ENCODE measurements at places on chromosomes 4 and X.

DNA sequence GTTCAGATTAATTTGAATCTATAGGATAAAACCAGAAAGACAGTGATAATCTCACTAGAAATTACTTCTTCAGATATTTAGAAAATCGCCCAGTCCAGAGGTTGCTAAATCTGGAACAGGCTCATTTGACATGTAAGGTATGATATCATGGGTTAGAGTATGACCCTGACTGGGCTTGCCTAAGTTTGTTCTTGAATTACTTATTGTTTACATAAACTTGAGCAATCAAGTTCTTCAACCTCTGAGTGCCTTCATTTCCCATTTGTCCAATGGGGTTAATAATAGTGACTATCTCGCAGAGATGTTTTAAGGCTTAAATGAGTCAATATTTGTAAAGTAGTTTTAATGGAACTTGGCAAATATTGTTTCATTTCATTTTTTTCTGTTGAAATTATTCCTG lies 1947.6 kb upstream of the IGFBP7 start:
- no peak for DNase-seq

DNA sequence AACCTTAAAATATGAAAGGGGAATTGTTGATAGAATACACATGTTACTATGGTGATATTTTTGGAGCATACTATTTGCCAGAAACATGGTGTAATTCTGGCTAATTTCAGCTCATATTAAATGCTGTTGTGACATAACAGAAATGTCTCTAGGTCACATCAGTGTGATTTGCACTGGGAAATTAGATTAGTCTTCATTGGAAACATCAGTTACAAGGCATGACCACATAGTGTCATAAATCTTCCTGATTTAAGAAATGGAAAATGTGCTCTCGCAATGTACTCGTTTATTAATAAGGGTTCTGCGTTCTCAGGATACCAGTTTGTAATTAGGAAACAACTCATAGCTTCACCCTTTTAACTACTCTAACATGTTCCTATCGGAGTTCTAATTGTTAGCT lies 72.9 kb upstream of the GYPA start:
- DNase-seq: no peak

DNA sequence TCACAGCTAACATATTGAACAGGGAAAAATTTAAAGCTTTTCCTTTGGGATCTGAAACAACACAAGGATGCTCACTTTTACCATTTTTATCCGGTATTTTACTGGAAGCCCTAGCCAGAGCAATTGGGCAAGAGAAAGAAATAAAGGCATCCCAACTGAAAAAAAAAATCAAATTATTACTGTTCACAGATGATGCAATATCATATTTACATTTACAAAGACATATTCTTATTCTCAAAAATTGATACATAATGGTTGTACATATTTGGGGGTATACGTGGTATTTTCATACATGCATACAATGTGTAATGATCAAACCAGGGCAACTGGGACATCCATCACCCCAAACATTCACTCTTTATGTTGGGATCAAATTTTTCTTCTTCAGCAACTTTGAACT lies 337.0 kb upstream of the SLC7A11 start:
- no peak for DNase-seq

DNA sequence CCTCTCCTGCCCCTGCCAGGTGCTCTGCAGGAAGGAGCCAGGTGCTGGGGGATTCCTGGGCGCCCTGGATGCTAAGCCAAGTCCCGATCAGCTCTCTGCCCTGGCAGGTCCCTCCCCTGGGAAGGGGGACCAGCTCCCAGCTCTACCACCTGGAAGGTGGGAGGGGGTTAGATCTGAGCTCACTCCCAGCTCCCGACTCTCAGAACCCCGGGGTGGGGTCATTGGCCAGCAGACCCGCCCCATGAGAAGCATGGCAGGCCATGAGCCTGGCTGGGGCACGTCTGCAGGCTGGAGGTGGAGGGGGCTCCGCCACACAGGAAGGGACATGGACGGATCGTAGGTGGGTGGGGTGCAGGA lies 83.4 kb upstream of the NKX1-1 start:
- no peak for DNase-seq

DNA sequence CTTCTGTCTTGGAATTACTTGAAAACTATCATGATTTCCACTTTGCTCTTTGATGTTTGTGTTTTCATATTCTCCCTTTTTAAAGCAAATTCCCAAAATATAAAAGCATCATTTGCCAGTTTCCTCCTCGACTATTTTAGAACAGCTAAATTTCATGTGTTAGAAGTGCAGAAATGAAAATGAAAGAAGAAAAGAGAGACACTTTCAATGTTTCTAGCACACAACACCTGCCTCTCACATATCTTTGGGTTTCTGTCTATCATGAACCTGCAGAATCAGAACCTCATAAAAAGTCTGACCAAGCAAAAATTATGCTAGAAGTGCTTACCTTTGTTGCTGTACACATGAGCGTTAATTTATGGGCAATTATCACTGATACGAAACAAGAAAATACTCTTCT lies 1.9 kb upstream of the NEUROG2 start:
- DNase-seq: no peak

- no peak for DNase-seq
Measured at GRCh38 chrX:100081503-100081902, 328.6 kb downstream of the PCDH19 start.

- no peak for DNase-seq
Measured at GRCh38 chr4:146214238-146214637, at the start of gene REELD1. REELD1 (plus strand) TSS chr4:146214538; CDS start chr4:146216953, 2,415 bp downstream.

DNA sequence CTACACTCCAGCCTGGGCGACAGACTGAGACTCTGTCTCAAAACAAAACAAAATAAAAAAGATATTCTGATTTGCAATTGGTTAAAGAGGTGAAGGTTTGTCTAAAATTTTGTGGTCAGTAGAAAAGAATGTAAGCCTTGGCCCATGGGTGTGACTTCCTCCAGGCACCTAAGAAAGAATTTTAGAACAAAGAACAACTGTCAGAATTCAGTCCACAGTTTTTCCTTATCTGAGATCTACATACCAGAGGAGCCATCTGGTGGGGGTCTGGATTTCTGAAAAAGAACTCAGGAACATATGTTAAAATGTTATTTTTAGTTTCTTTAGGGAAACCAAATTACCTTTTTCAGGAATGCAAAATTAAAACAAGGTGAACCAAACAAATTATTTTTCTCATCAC lies 434.1 kb downstream of the ANKRD50 start:
- no peak for DNase-seq

GRCh38 chr4:153643406-153644383 lies 40.4 kb upstream of the TLR2 start:
- DNase-seq: no peak

GRCh38 chrX:5306654-5307121 lies 922.0 kb downstream of the NLGN4X start:
- DNase-seq: no peak

GRCh38 chrX:145817331-145818185 lies at the start of gene SLITRK2:
SLITRK2 (plus strand) TSS chrX:145817829; CDS start chrX:145822426, 4,597 bp downstream.
- DNase-seq: no peak

- no peak for DNase-seq
Measured at GRCh38 chr4:84378356-84378755, 120.7 kb downstream of the NKX6-1 start.

GRCh38 chr4:164595751-164596150 lies 158.2 kb upstream of the SMIM31 start:
- DNase-seq: no peak

DNA sequence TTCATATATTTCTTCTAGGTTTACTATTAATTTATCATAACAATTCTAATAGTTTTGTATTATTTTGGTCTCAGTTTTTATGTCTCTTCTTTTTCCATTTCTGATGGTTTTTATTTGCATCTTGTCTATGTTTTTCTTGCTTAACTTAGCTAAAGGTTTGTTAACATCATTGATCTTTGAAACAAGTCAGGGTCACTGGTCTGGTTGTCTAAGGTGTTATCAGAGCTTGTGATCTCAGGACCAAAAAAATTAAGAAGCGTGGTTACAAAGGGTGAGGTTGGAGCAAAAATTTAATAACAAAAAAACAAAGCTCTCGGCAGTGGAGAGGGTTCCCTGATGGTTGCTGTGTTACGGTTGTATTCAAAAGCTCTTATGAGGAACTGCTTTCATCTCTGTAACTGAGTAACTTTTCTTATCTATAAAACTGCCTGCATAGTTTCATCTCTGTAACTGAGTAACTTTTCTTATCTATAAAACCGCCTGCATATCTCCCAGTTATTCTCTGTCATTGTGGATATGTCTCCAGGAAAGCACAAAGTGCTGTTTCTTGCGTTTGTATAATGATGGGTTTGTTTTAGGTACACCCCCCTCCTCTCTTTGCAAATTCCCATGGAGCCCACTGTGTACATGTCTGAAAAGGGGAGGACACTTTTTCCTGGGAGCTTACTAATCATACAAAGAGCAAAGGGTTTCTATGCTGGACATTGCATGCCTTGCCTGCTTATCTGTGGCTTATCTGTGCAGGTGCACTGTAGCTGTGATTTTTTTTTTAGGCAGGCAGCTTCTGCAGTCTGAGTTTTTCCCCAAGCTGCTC lies 62.4 kb upstream of the UGT2B15 start:
- DNase-seq: no peak

DNA sequence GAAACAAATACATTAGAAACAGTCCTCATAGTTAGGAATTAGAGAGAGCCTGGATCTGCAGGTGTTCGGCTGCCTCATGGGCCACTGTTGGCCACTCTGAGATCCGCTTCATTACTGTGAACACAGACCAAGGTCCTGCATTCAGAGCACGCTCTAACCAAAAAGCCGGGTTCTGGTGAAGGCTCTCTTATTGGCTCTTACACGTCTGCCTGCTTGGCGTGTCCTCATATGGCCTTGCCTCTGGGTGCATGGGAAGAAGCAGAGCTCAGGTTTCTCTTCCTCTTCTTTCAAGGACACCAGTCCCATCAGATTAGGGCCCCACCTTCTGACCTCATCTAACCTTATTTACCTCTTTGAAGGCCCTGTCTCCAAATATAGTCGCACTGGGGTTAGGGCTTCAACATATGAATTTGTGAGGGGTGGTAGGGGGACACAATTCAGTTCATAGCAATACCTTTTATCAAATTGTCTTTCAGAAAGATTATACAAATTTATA lies 37.1 kb upstream of the ELF2 start:
- DNase-seq: no peak

- no peak for DNase-seq
Measured at GRCh38 chr4:85221606-85222005, 253.3 kb upstream of the ARHGAP24 start.

DNA sequence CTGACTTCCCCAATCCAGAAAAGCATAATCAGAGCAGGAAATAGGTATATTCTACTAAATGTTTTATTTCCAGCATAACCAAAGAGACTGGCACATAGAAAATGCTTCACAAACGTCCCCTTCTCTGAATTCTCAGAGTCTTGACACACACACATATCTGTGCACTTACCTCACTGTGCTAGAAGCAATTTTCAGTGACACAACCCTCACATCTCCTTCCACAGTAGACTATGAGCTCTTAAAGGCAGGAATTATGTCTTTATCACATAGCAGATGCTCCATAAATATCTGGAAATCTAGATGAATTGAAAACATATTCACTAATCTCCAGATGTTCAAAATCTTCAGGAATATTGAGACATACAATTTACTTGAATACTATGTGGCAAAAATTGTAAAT lies 5.9 kb downstream of the SOWAHB start:
- DNase-seq: no peak

GRCh38 chrX:110795645-110796406 lies at the start of gene CHRDL1:
CHRDL1 (minus strand) TSS chrX:110795817; CDS start chrX:110792181, 3,636 bp downstream.
- no peak for DNase-seq

GRCh38 chrX:119638725-119639471 lies 32.7 kb upstream of the NKRF start:
- no peak for DNase-seq

DNA sequence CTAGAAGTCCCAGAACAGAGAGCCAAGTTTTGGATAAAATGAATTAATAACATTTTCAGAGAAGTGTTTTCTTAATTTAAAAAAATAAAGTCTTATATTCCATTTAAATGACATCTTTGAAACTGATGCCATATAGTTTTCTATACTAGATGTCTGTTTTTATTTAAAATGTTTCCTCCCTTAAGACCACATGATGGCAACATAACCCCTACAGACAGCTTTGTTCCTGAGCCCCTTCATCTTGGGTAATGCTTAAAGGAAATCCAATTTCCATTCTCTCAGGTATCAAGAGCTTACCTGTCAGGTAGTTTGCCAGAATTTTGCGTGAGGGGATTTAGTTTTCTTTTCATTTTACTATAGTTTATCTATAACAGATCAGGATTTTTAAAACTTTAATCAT lies 181.4 kb upstream of the UGT8 start:
- DNase-seq: no peak

DNA sequence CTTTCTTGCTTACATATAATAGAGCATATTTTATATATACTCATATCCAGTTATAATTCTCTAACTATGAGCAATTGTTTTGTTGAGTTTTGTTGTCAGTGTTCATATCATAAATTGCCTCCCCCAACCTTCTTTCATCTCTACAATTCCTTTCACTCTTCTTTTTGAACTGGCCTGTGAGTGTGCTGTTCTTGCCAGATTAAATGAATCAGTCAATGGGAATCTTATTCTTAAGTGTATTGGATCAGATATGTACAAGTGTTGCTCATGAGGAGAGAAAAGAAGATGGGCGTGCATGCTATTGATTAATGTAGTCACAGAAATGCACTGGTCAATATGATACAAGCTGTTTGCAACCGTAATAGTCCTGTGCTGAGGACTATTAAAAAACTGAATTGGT lies 728.1 kb upstream of the MAGEB2 start:
- DNase-seq: no peak

- DNase-seq: no peak
Measured at GRCh38 chrX:136747003-136747986, 33.4 kb downstream of the ARHGEF6 start.

GRCh38 chrX:13692771-13693231 lies 3.9 kb downstream of the RAB9A start:
- DNase-seq: no peak

- no peak for DNase-seq
Measured at GRCh38 chrX:154733066-154733425, 17.8 kb downstream of the GAB3 start.

DNA sequence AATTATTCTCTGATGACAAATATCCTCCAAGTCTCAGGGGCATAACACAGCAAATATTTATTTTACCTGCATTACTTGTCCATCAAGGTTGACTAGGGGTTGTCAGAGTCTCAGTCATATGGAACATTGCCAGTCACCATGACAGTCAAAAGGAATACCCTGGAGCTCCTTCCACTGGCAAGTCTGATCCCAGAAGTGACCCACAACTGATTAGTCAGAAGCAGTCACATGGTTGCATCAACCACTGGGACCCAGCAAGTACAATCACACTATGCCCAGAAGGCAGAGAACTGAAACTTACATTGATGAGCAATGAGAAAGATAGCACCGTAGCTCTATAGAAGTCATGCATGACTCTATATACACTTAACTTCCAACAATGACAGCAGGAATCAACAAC lies 41.9 kb upstream of the SOD3 start:
- no peak for DNase-seq

- DNase-seq: no peak
Measured at GRCh38 chrX:109974906-109975655, 27.8 kb upstream of the TMEM164 start.

GRCh38 chr4:150354214-150354796 lies 227.6 kb upstream of the MAB21L2 start:
- DNase-seq: no peak

GRCh38 chr4:167282171-167282864 lies 48.0 kb upstream of the SPOCK3 start:
- DNase-seq: no peak

Data from stimulated activated CD8-positive, alpha-beta memory T cell treated with anti-CD3 and anti-CD28 coated beads, Interleukin-15, amount 100 ng/mL, for 24 hours (primary cell).